ENCODE measurements at places on chromosomes 2 and 18.

- peak; percentile 48 for DNase-seq
Measured at GRCh38 chr2:55431982-55432627, 12.4 kb upstream of the CCDC88A start.

- DNase-seq, result peak; percentile 72
Measured at GRCh38 chr2:113260991-113261390, 17.7 kb downstream of the PAX8 start.

DNA sequence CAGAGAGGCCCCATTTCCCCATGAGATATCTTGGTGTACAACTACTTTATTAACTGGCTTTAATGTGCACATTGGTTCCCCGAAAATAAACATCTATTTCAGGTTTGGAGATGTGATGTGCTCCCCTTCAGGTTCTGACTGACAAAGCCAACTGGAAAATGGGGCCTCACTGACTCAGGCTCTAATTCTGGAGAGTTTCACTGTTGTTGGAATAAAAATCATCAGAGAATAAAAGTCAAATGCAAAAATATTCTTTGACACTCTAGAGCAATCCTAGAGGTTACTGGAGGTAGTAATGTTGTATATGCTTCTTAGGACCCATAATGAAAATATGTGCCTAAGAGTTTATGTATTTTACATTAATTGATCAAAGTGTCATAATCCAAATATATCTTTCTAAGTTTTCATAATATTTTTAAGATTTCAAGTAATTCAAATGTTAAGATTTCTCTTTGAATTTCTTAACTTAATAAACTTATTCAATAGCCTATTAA is 189.9 kb upstream of the COL3A1 start:
- DNase-seq, result no peak

DNA sequence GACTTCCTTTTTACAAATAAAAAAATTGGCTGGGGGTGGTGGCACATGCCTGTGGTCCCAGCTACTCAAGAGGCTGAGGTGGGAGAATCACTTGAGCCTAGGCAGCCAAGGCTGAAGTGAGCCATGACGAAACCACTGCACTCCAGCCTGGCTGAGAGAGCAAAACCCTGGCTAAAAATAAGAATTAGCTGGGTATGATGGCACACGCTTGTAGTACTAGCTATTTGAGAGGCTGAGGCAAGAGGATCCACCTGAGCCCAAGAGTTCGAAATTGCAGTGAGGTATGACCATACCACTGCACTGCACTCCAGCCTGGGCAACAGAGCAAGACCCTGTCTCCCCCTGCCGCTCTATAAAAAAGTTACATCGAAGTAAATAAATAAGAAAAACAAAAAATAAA is 33.7 kb downstream of the GFPT1 start:
- DNase-seq, result no peak

GRCh38 chr2:141900826-141901225 is 230.0 kb downstream of the LRP1B start:
- no peak for DNase-seq

GRCh38 chr2:7899241-7899640 is 782.6 kb upstream of the ID2 start:
- no peak for DNase-seq

DNA sequence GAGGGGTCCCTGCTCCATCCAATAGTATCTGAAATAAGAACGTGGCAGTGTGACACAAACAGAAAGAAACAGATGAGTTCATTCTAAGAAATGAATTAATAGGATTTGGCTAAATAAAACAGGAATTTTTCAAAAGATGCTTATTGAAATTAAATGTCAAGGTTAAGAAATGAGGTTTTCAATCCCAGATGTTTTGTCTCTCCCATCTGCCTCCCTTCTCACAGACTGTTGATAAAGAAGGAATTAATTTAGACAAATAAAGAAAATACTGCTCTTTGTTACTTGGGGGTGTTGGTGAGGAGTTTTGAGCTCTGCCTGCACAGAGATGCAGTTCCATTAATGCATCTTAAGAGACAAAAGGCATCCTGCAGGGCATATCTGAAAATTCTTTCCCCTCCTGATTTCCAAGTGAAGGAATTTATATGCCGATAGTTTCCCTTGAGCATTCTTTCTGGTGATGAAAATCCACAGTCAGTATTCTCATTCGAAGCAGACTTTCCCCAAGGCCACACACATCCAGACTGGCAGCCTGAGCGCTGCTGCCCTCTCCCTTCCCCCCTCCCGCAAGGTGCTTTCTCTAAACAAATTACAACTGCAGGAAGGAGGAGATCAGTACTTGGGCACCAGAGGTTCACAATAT is 385.4 kb upstream of the RND3 start:
- peak; percentile 38 for DNase-seq

- DNase-seq, result no peak
Measured at GRCh38 chr18:58169472-58169871, 125.4 kb downstream of the NEDD4L start.

GRCh38 chr2:42784204-42784880 is 8.0 kb downstream of the HAAO start:
- no peak for DNase-seq

GRCh38 chr2:173545364-173545763 is 190.7 kb downstream of the CDCA7 start:
- no peak for DNase-seq

DNA sequence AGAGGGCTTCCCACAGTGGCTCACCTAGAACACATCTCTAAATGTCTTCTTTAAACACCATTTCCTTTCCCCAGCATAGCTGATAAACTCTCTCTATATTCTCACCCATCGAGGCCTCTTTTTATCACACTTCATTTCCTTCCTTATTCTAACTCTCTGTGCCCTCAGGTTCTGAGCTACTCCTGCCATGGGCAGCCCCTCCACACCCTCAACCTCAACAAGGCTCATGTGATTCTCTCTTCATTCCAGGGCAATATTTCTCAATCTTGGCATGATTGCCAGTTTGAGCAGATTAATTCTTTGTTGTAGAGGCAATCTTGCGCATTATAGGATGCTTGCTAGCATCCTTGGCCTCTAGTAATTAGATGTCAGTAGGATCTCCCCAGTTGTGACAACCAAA is 999.1 kb downstream of the TSN start:
- DNase-seq, result no peak

GRCh38 chr18:23816740-23817139 is 127.5 kb downstream of the LAMA3 start:
- DNase-seq, result no peak

DNA sequence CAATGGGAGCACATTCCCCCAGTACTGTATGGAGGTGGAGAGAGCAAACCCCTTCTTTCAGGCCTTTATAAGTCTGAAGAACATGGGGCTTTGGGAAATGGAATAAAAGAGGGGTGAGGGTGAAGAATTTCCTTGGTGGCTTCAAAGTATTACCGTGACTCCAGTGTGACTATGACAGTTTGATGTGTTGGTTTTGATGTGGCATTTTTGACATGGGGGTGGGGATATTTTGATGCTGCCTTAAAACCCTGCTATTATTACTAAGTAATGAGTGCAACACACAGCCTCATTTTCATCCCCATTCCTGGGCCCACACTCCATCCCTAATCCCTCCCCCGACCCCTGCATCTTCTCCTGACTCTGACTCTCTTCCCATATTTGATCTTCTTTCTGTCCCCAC is 23.6 kb downstream of the QPCT start:
- no peak for DNase-seq

DNA sequence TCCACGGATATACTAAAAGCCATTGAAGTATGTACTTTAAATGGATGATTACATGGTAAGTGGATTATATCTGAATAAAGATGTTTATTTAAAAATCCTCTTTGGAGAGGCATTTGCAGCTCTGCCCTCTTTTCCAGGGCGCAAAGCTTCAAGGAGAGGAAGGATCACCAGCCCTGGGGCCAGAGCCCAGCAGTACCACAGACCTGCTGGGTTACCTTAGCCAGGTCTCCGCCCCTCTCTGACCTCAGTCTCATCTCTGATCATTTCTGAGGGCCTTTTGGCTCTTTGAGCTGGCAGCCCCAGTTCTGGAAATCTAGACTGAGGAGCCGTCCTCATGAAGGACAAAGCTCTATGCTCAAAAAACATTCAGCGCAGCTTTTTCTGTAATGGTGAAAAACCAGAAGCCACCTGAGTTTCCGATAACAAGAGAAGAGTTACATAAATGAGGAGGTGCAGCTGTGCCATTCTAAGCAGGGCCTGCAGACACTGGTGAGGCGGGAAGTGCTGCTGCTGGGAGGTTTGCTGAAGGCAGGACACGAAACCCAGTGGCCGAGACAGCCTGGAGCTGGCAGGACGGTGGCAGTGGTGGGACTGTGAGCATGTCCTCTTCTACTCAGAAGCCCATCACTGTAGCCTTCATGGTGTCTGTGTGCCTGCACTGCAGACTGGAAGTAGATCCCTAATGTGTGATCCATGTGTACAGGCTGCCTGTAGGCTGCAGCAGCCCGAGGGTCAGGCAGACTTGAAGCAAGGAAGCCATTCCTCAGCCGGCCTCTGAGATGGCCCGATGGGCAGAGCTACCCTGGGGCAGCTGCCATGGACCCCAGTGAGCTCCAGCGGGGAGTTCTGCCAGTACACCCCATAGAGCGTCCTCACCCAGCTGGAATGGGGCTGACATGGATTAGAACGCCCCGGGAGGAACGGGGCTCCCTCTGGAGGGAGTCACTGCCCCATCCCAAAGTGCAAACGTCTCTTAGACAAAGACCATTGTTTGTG is 27.7 kb downstream of the ADRA2B start:
- DNase-seq, result no peak

DNA sequence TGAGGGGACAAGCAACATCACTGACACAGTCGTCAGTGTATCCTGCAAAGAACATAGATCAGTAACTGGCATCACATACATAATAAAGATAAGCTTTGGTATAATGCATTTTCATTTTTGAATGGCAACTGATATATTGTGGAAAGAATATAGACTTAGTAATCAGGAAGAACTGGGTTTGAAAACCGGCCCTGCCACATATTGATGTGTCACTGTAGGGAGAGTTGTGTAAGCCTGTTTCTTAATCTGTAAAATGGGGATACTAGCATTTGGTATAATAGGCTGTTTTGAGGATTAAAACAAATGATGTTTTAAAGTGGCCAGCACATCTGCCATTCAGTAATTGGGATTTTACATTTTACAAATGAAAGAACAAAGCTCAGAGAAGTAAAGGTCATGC is 277.8 kb upstream of the CNTNAP5 start:
- DNase-seq, result peak; percentile 89

DNA sequence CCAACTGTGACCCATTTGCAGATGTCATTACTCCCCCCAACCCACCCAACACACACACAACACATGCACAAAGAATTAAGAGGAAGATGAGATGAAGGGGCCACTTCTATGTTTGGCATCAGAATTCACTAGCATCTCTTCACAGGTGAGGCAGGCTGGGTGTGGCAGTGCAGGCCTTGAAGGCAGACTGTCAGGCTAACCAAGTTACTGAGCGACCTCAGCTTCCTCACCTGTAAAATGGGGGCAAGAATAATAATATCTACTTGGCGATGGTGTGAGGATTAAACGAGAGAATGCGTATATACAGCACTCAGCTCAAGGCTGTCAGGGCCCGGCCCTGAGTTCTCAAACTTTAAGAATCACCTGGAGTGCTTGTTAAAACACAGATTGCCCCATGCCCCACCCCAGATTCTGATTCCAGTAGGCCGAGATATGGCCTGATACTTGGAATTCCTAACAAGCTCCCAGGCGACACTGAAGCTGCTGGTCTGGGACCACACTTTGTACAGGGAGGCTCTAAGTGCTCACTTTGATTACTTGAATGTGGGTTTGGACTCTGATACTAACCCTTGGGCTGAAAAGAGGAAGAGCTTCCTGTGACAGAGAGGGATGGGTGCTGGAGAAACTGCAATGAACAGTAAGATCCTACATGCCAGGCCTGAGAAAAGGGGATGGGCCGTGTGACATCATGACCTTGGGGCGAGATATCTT is 1.1 kb downstream of the ACTG2 start:
- DNase-seq, result no peak

DNA sequence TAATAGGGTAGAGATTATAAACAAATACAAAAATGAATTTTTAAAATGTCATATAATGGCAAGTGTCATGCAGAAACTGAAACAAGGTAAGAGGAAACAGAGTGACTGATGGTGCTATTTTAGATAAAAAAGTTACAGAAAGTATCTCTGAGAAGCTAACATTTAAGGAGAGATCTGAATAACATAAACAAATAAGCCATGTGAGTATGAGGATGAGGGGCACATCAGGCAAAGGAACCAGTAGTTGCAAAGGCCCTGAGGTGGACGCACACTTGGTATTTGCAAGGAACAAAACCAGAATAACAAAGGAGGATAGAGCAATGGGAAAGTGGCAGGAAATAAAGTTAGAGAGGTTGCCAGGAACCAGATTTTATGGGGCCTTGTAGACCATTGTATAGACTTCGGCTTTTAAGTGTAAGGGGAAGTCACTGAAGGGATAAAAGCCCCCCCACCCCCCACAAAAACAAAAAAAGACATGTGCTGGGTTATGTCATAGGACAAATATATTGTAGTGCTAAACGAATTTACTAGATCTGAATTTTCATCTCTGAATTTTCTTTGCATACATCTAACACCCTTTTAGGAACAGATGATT is 159.2 kb downstream of the DTNB start:
- DNase-seq, result no peak

DNA sequence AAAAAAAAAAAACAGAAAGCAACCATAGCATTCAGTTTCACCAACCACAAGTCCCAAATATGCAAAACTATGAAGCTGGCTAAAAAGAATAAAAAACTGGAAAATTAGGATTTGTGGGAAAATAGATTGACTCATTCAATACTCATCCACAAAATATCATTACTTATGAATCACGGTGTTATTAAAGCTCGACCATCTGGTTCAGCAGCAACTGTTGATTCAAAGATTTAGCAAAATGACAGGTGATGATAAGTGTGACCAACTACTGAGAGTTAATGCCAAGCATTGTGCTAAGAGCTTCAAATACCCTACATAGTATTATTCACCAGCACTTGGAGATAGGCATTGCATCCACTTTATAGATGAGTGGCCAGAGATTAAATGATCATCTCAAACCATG is 26.2 kb upstream of the XDH start:
- no peak for DNase-seq

GRCh38 chr2:75325594-75325993 is 126.3 kb upstream of the TACR1 start:
- no peak for DNase-seq

GRCh38 chr2:193336781-193337180 is 1142.0 kb upstream of the TMEFF2 start:
- DNase-seq, result no peak

GRCh38 chr2:45808294-45808800 is 156.9 kb downstream of the PRKCE start:
- no peak for DNase-seq

DNA sequence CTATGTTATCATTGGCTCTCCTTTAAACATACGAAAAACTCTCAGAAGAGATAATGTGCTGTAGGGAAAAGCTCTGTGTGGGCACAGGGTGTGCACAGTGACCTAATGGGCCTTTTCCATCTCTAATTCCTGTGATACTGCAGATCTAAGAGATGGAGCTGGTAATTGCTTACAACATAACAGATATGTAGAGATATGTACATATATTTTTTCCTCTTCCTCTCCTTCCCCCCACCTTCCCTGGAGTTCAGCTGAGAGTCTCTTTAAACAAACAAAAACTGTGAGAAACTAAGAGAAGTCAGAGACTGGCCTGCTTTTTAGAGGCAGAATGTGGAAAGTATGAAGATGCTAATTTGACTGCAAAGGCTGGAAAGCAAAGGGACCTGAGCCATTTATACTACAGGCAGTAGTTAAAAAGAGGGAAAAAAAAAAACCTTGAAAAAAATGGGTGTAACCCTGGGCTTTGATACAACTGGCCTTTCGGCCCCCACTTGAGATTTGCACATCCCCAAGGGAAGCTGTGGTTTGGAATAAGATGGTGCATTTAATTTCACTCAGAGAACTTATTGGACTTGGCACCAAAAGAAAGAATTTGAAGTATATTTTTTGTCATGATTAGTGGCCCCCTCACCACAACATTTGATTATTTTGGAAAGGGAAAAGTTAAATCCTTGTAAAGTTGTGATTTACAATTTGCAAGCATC is 502.2 kb upstream of the ZEB2 start:
- no peak for DNase-seq
